ENCODE measurements at places on chromosomes 5 and 9. TPM values are rescaled to one million over a fixed set of nuclear protein-coding genes. Genes with fewer than 3 reads are reported as not detected.

PCDHA13 gene
- not detected for total RNA-seq

IFNA21 gene
- not detected for total RNA-seq

CDKN2B-AS1 gene
- 0.74 TPM for total RNA-seq

PHF24 gene
- 0.04 TPM for total RNA-seq

KIF20A gene
- total RNA-seq = 29.3 TPM

MARCOL gene
- not detected for total RNA-seq

C5orf58 gene
- total RNA-seq = not detected

TMEM252 gene
- not detected for total RNA-seq

SPINK6 gene
- not detected for total RNA-seq

ALDOB gene
- not detected for total RNA-seq

REEP2 gene
- total RNA-seq = 5.0 TPM

DOCK8 gene
- total RNA-seq = 141 TPM

FRMPD1 gene
- total RNA-seq = not detected

NTNG2 gene
- 1.3 TPM for total RNA-seq

ZNF189 gene
- total RNA-seq = 9.7 TPM

TTC33 gene
- 27.7 TPM for total RNA-seq
